ENCODE measurements at places on chromosomes 13 and 19.

DNA sequence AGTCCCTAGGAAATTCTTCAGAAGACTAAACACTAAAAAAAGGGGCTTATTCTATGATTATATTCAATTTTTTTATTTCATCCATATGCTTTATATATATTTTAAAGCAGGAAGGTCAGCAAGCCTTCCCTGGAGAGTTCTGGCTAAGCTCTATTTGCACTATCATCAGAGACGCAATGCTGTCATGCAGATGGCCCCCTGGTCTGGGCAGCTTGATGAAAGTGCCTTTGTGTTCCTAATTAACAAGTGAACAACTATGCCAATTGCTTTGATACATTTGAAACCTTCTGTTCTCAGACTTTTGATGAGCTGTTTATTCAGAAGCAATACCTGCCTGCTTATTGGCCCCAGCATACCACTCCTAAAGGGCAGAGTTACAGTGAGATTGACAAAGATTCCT, 1344.6 kb downstream of the OLFM4 start:
- ATAC-seq, result no peak

- peak; percentile 26 for ATAC-seq
Observed at GRCh38 chr19:52536448-52536800, 9.0 kb downstream of the ZNF808 start.

GRCh38 chr19:40054632-40055031, 1.4 kb downstream of the ZNF780B start:
- no peak for ATAC-seq

DNA sequence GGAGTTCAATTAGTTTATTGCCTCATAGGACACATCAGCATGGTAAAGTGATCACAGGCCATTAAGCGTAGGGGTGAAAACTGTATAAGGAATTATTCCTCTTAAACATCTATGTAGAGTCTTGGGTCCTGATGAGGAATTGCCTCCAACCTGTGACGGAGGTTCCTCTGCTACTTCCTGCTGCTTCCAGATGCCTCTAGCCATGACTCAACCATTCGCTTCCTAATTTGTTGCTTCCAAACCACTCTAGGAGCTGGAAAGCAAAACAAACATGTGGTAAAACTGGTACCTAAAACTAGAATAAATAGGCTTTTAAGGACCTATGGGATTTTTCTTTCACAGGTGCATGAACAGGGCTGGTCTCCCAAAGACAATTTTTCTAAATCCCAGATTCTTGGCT, 253.8 kb downstream of the KLF12 start:
- no peak for ATAC-seq

GRCh38 chr13:39269411-39269810, 231.2 kb downstream of the NHLRC3 start:
- no peak for ATAC-seq

Data from gastroesophageal sphincter (tissue), 4 donors.